ENCODE measurements at places on chromosomes 7 and 10.

GRCh38 chr10:132982301-132982989 is 40.1 kb upstream of the CFAP46 start:
- no peak for DNase-seq

DNA sequence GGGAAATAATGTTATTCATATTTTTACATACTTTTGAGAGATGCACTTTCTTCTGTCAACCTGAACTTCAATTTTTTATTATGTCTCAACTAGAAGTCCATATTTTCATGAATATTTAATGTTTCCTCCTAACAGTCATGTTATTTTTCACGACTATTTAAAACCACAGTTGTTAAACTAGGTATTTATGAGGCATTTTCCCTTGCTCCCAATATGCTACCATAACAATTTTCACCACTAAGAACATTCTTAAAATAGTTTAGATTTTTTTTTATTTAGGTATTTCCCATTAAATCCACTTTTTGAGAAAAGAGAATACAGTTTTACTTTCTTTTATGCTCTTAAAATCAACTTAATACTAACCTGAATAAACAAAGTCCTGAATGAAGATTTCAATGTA is 89.4 kb downstream of the JAZF1 start:
- DNase-seq, result no peak

DNA sequence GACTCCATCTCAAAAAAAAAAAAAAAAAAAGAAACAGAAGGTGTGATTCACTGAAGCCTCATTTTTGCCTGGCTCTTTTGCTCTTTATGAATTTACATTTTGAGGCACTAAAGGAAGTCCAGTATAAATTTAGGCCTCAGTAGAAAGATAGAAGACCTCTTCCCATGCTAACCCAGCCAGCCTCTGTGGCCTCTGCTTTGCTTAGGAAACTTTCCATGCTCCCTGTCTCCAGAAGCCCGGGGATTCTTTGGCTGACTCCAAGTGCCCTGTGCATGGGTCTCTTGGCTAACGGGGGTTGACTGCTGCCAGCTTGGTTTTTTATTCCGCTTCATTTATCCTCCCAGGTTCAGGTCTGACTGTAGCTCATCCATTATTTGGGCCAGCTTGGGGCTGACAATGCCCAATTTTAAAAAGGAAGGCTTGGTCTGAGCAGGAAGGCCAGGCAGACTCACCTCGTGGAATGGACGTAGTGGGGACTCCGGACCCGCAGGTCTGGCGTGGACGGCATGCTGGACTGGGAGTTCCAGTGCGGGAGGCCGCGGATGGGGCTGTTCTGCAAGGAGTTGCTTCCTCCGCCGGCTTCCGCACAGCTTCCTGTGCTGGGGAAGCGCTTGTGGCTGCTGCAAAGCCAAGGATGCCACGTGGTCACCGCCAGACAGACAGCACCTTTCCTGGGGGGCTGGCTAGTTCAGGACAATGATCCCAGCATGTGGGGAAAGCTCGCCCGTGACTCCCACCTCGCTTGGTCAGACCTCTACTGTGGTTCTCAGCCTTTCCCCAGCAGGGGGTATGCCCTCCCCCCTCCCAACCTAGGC is 72.3 kb downstream of the PRPF18 start:
- no peak for DNase-seq

GRCh38 chr7:401495-401894 is 111.5 kb downstream of the FOXL3 start:
- DNase-seq, result no peak

DNA sequence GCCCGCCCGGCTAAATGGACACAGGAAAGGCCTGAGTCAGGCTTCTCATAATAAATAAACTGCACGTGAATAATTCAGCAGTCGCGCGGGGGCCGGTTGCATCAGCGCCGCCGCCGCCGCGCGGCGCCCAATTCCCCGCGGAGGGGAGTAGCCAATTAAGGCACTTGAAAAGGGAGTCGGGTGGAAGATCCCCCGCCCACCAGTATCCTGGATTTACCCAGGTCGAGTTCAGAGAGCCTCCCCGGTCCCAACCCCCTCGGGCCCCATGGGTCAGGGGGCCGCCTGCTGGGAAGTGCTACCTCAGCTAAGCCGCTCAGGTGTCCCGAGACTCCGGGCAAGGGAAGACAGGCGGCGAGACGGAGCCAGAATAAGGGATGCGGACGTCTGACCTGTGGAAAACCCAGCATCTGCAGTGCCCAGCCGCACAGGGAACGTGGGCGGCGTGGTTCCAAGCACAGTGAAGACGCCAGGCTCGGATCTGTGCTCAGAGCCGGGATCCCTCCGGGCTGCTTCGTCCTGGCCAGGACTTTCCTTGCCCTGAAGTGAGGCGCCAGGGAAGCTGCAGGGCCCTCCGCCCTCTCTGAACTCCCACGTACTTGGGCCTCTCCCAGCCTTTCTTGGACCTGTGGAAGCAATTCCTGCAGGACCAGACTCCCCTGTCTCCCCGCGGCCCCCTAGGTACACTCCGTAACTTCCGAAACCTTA is 7.3 kb upstream of the LBX1 start:
- DNase-seq, result no peak

GRCh38 chr10:7697426-7697825 is 5.7 kb upstream of the ITIH2 start:
- no peak for DNase-seq

DNA sequence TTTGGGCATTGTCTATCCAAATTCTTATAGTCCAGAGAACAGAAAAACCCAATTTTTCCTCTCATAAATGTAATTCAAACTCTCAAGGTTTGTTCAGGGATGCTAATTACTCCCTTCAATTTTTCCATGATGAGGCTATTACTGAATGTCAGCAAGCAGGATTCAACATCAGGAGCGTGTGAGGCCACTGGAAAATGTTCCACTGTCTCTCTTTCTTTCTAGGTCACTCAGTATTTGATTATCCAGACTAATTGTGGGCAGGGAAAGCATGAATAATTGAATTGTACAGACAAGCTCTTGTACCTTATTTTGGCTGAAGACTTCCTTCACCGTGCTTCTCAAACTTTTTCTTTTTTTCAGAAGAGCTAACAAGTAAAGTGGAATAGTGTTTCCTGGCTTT is 30.7 kb downstream of the THNSL1 start:
- DNase-seq, result no peak

- peak; percentile 84 for DNase-seq
Observed at GRCh38 chr7:54788664-54789063, 29.7 kb upstream of the SEC61G start.

DNA sequence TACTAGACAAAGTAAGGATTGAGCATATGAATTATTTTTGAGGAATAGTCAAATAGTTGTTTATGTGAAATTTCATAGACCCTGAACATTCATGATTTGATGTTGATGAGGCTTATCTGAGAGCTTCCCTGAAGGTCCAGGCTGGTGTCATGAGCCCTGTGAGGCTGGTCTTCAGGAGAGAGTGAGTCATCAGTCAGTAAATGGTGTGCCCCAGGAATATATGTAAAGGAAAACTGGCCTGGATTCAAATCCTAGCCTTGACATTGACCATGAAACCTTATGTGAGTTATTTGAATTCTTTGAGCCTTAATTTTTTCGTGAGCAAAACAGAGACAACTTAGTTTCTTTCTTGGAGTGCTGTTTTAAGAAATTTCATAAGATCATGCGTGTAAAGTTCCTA is 6.2 kb downstream of the TMEM236 start:
- DNase-seq, result no peak

DNA sequence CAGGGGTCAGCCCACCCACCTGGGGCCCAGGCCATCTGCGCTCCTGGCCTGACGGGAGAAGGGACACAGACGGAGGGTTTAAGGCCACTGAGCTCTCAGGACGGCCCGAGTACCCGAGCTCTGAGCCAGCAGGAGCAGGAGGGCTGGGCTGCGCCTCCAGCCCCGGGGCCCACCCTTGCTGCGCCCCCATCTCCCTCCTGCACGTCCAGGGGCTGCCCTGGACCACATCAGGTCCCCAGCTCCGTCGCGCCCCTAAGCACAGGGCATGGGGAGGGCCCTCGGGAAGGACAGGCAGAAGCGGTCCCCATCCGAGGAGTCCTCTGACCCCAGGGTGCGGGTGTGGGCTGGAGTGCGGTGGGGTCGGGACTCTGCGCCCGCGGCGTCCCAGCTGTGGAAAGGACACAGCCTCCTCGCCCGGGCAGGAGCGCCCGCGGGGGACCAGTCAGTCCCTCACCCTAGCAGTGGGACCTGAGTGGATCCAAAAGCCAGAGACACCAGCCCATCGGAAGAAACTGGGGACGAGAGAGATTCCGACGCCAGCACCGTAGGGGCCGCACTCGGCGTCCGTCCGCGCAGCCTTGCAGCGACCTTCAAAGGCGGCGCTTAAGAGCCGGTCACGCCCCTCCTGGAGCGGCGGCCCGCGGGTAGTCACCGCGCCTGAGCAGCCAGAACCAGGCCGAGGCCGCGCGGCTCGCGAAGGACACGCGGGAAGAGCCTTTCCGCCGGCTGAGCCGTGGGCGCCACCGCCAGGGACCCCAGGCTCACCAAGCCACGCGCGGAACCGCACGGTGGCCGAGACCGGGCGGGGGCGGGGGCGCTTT is 15.9 kb downstream of the CAMK2B start:
- DNase-seq, result peak; percentile 71

GRCh38 chr7:468681-469562 is 50.7 kb downstream of the PDGFA start:
- DNase-seq, result no peak

GRCh38 chr7:74051629-74052410 is 23.8 kb downstream of the ELN start:
- DNase-seq, result no peak

GRCh38 chr10:25502453-25502852 is 327.7 kb downstream of the GPR158 start:
- DNase-seq, result no peak

DNA sequence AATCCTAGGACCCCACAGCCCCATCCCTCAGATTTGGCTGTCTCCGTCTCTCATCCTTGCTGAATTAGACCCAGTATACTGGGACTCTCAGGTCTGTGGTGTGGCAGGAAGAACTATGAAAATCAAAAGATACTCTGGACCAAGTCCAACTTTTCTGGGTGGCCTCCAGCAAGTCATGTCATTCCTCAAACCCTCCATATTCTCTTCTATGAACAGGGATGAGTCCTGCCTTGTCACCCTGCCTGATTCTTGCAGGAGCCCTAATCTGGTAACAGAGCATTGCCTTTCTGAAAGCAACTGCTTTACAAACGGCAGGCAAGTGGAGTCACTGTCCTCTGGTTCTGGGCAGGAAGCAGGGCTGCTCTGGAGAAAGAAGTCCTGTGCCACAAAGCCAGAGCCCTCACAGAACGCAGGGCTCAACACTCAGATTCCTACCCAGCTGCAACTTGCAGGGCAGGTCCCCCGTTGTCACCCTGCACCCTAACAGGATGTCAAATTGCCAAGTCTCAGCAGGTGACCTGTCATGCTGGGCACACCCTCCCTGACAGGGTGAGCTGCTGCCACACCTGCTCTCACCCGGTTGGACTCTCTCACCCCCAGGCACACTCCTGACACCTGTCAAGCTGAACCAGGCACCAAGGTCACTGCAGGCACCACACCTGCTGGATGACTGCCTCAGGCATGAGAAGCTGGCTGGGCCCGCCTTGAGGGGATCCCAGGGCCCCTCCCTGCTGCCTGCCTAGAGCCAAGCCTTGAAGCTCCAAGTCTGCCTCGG is 227.7 kb downstream of the KCNMA1 start:
- DNase-seq, result no peak

GRCh38 chr7:128437426-128438332 is 18.0 kb upstream of the HILPDA start:
- no peak for DNase-seq

- DNase-seq, result no peak
Observed at GRCh38 chr7:103940382-103941268, 48.8 kb downstream of the RELN start.

GRCh38 chr10:52956861-52957260 is 184.3 kb upstream of the MBL2 start:
- no peak for DNase-seq

DNA sequence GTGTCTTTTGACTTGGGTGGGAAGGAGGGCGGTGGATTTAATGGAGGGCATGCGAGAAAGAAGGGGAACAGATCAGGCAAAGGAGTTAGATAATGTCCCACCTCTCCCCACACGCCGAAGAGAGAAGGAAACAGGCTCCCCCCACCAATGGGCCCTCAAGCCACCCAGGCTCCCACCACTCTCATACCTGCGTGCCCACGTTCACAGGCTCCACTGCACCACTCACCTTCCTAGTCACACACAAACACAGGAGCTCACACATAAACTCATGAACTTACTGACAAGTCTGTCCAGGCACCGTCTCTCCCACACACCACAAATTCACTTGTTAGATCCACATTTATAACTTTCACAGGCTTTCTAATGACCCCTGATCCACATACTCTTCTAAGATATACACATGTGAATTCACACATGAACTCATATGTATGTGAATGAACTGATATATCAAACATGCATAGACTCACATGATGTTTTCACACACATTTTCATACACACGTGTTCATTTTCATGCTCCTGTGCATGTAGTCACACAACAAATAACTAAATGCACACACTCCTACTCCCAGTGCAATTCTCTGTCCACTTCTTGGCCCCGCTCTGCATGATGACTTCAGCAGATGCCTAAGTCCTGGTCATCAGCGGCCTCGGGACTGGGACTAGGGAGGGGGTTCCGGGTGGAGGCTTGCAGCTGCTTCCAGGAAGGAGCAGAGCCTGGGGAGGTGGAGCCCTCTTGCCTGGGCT is 1.5 kb downstream of the LZTS2 start:
- peak; percentile 92 for DNase-seq

GRCh38 chr10:103648251-103648635 is 154.7 kb downstream of the NEURL1 start:
- DNase-seq, result no peak

DNA sequence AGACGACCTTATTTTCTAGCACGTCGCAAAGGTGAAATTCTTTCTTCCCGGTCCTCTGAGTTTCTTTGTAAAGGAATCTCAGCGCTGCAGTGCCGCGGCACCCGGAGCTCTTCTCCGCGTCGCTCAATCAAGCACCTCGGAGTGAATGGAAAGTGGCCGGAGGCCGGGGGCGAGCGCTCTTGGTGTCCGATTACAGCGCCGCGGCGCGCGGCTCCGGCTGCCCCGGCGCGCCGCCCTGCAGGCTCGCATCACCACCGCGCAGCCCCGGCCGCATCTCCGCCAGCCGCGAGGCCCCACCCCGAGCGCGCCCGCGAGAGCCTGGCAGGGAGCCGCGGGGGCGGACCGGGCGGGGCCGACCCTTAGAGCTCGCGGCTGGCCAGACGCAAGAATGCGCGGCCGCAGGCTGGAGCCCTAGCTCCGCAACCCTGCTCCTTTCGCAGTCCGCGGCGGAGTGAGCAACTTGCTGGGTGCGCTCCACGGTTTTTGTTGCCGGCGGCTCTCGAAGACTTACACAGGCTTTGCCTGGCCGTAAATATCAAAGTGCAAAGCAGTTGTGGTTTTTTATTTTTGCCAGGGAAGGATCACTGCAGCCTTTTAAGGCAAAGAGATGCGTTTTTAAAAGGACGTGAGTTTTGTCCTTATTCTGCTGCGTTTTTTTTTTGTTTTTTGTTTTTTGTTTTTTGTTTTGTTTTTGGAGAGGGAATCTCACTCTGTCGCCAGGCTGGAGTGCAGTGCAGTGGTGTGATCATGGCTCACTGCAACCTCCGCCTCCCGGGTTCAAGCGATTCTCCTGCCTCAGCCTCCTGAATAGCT is at the start of gene SEMA3C:
Gene SEMA3C (minus strand): TSS at position 143 of the 813 bp plus-strand sequence. CDS start 2,270 bp downstream, outside the sequence.
- DNase-seq, result peak; percentile 96

GRCh38 chr10:43186150-43186549 is 47.9 kb downstream of the CSGALNACT2 start:
- DNase-seq, result peak; percentile 40
